Right kidney (tissue), 9 donors: ENCODE measurements at places on chromosomes 6 and 20.

DNA sequence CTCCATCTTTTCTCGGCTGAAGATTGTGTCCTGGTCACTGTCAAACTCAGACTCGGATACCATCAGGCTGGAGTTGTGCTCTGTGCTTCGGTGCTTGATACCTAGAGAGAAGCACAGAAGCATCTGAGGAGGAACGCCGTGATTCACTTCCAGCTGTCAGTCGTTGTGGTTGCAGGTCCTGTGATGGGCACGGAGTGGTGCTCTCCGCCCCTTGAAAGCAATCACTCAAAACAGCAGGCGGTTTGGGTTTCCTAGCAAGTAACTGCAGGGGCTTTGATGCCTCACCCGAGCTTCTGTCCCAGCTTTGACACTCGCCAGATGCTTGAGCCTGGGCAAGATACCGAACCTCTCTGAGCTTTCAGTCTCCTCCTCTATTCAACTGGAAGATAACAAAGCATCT lies 52.5 kb downstream of the ALDH5A1 start:
- DNase-seq: peak; percentile 4

DNA sequence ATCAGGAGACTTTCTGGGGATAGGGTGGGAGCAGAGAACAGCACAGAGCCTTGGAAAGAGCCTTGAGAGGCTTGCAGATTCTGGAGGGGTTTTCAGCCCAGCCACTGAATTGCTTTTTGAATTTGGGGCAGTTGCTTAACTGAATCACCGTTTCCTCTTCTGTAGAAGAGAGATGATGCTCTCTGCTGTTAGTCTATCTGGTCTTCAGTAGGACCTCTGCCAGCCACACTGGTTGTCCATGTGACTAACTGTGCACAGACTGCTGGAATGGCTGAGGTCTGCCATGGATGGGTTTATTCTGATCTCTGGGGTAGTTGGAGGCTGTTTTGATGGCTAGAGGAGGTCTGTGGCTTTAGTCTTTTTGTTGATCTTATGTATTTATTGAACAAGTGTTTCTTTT lies 21.4 kb upstream of the PRDM1 start:
- DNase-seq: no peak

GRCh38 chr20:49475292-49476015 lies 7.0 kb downstream of the KCNB1 start:
- DNase-seq: no peak

DNA sequence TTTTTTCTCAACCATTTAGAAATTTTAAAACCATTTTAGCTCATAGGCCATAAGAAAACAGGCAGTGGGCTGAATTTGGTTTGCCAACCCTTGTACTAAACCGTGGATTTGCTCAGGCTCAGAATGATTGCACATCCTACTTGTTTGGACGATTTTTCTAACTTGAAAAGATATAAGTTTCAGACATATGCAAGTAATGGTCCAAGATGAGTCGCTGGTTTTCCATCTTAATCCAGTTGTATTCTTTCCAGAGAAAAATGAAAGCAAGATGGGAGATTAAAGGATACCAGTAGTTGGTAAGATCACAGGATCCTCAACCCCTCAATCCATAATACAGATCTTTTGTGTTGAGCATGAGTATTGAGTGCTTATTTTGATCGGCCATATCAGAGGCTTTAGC lies 250.9 kb downstream of the TINAG start:
- no peak for DNase-seq

DNA sequence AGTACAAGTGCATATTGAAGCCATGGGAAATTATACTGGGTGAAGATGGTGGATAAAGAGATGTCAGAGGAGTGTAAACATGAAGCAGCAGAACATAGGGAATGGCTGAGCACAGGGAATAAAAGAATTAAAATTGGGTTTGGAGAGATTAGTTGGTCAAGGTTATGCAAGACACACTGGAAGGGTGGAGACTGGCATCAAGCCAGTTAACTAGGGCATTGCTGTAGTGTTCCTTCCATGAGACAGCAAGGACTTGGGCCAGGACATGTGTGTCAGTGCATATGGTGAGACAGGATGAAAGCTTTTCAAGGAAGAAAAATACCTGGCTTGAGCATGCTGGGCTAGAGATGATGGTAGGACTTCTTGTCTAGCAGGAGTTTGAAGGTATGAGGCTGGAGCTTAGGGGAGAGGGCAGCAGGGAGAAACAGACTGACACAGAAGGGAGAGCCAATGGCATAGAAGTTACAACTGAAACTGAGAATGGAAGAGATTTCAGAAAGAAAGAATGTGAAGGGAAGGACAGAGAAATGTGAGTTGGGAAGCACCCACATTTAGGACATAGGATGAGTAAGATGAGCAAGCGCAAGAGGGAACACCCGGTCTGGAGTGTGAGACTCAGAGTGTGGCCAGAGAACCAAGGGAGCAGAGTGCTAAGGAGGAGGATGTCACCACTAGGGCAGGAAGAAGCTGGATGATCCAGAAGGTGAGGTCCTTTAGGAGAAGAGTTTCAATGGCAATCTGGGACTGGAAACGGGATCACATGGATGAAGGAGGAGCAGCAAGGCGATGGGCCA lies 14.5 kb upstream of the TMEM170B start:
- DNase-seq: no peak

DNA sequence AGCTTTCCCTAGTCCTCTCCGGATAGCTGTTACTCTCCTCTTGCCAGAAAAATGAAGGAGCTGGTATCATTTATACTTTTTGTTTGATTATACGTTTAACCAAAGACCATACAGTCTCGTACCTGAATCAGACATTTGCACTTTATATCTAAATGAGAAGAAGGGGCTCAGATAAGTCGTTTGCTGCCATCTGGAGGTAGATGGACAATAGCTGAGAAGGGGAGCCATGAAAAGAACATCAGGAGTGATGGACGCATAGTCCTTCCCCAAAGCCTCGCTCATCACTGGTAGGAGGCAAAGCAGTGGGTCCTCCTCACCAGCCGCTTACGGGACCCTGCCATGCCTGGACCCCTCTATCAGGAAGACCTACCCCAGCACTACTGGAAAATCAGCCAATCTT lies 45.4 kb downstream of the RPF2 start:
- DNase-seq: no peak

- no peak for DNase-seq
These were observed 651 bp upstream of the CCND3 start for GRCh38 chr6:41942067-41942851.

- no peak for DNase-seq
These were observed 14.3 kb downstream of the PARD6B start for GRCh38 chr20:50745634-50746137.

GRCh38 chr6:13472099-13472498 lies 15.3 kb downstream of the GFOD1 start:
- no peak for DNase-seq

DNA sequence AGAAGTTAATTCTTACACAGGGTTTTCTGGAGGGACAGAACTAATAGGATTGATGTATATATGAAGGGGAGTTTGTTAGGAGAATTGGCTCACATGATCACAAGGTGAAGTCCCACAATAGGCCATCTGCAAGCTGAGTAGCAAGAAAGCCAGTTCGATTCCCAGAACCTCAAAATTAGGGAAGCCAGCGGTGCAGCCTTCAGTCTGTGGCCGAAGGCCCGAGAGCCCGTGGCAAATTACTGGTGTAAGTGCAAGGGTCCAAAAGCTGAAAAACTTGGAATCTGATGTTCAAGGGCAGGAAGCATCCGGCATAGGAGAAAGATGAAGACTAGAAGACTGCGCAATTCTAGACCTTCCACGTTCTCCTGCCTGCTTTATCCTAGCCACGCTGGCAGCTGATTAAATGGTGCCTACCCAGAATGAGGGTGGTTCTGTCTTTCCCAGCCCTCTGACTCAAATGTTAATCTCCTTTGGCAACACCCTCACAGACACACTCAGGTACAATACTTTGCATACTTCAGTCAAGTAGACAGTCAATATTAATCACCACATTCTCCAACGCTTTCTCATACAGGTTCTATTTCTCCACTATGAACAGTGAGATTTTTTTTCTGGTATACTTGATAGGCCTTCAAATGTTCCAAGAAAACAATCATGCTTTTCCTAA lies 357.0 kb downstream of the LAMA2 start:
- no peak for DNase-seq

DNA sequence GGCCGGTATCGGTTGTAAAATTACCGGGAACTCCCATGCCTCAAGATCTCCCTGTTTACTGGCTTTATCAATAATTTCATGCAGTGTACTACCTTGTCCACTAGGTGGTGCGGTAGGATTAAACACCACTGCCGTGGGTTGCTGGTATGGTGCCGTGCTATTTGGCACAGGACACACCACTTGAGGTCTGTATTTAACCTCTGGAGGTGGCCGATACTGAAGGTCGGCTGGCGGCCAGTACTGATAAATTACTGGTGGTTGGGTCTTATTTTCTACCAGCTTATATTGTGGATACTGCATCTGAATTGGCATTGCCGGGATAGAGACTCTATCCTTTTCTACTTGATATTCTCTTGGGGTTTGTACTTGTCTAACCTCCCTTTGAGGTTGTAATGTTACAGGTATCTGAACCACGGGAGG lies 14.3 kb upstream of the PTCRA start:
- peak; percentile 70 for DNase-seq

DNA sequence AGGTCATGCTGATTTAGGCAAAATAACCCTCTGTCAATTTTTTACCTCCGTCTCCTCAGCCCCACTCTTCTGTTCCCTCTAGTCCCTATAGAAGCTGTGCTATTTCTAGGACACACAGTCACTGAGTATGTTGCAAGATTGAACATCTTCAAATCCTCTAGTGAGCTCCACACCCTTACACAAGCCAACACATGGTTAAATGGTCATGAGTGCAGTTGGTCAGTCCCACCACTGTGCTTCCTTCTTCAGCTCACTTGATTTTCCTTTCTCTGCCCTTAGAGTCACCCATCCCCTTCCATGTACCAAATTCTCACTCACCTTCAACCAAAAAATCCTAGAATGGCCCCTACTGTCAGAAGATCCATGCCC lies 48.2 kb upstream of the F13A1 start:
- DNase-seq: no peak

- DNase-seq: no peak
These were observed 310.0 kb downstream of the ESR1 start for GRCh38 chr6:152117156-152118133.

GRCh38 chr20:64001607-64002011 lies 20.7 kb downstream of the PRPF6 start:
- no peak for DNase-seq

DNA sequence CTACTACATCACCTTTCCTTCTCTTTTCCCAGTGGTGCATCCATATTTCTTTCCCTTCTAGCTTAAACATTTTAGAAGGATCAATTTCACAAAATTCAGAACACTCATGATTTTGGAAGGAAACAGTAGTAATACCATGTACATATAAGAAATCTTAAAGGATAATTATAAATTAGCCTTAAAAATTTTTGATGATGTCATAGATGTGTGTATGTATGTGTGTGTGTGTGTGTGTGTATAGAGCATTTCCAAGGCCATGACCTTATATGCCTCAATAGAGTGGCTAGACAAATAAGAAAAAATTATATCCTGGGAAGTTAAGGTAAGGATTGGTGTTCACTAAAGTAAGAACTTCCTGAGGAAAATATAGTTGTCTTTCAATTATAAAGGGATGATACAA lies 24.1 kb upstream of the HS3ST5 start:
- no peak for DNase-seq

GRCh38 chr6:13141387-13141786 lies 186.9 kb downstream of the TBC1D7 start:
- DNase-seq: no peak

DNA sequence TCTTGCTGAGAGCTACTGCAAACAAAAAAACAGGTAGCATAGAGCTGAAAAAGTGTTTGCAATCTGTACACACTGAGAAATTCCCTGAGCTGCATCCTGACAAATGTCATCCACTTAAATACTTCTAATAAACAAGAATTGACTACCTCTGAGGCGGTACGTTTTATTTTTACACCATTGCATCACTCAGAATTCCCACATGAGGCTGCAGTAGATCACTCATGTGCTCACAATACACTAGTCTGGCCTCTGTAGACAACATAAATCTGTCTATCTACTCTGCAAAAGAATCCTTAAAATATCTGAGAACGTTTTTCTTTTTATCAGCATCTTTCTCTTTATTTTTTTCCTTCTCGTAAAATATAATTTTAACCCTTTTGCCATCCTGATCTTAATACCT lies 661.4 kb downstream of the EPHA7 start:
- DNase-seq: no peak

- DNase-seq: no peak
These were observed 229.7 kb upstream of the HTR1E start for GRCh38 chr6:86707545-86708120.

DNA sequence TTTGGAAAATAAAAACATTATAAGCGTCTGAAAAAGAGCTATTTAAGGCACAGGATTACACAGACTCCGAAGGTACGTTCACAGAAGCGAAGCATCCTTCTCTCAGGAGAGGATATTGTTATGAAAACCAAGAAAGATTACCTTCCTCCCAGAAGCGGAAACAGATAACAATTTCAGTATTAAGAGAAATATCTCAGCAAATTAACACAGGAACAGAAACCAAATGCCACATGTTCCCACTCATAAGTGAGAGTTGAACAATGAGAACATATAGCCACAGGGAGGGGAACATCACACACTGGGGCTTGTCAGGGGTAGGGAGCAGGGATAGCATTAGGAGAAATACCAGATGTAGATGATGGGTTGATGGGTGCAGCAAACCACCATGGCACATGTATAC lies 109.7 kb downstream of the CDK19 start:
- DNase-seq: no peak

DNA sequence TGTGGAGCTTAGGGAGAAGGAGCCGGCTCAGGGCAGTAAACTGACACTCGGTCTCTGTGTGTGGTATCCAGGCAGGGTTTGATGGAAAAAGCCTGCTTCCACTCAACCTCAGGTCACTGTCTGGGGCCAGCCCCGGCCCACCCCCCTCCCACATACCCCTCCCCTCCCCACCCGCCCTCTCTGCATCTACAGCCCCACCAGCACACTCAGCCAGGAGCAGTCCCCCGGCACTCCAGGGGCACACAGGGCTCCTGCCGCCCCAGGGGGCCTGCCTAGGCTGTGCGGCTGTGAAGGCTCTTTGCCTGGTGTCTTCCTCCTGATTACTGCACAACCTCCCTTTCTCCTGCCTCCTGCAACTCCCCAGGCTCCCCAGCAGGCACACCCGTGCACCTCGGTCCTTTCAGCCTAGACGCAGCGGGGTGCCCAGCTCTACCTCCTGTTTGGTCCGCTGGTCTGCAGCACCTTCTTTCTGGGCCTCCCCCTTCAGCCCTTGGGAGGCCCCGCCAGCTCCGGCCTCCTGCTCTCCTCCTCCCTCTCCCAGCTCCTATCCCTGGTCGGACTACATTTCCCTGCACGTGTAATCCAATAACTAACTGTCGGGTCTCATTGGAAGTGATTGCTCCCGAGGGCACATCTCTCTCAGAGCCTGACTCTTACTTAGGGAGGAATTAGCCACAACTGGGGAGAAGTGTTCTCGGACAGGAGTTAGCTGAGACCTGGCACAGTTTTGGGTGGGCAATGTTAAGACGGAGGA lies 1.3 kb upstream of the FOXF2 start:
- DNase-seq: peak; percentile 55
